ENCODE measurements at places on chromosomes 13 and 19. TPM values are rescaled to one million over a fixed set of nuclear protein-coding genes. Genes with fewer than 3 reads are reported as not detected.

DNA sequence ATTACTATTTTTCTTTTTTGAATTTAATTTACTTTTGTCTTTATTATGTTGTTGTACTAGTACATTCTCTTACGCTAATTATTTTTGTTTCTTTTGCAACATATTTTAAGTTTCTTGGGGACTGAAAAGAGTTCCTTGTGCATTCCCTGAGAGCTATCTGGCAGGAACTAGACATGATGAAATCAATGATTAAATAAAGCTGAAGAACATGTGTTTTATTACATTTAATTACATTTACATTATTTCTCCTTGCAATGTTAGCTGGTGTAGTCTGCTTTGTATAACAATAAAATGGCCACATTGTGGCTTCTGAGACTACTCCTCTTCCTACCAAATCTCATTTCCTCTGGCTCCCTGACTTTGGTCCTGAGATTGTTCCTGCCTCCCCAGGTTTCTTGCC lies 244.9 kb downstream of the NDFIP2 start:
- no peak for DNase-seq

- DNase-seq, result no peak
Observed at GRCh38 chr13:106699311-106699710, 131.4 kb upstream of the ARGLU1 start.

The RASIP1 gene
- total RNA-seq, result 0.36 TPM

The LIM2 gene
- total RNA-seq, result not detected

The CNMD gene
- not detected for total RNA-seq

- DNase-seq, result no peak
Observed at GRCh38 chr19:30799865-30800755, 427.9 kb downstream of the ZNF536 start.

Measured in OCI-LY7 (cell line).